Posterior cingulate gyrus (tissue), 11 donors: ENCODE measurements at places on chromosomes 1 and 21.

GRCh38 chr1:89472253-89472652 is 52.4 kb upstream of the LRRC8B start:
- no peak for DNase-seq

GRCh38 chr1:183936791-183937190 is 100.7 kb downstream of the COLGALT2 start:
- no peak for DNase-seq

- DNase-seq: no peak
Measured at GRCh38 chr1:216193839-216194443, 229.3 kb downstream of the USH2A start.

DNA sequence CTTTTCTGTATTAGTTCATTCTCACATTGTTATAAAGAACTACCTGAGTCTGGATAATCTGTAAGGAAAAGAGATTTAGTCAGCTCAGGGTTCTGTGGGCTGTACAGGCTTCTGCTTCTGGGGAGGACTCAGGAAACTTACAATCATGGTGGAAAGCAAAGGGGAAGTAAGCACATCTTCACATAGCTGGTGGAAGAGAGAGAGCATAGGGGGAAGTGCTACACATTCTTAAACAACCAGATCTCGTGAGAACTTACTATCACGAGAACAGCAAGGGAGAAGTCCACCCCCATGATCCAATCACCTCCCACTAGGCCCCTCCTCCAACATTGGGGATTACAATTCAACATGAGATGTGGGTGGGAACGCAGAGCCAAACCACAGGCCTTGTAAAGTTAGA is 37.9 kb upstream of the AHCTF1 start:
- DNase-seq: no peak

GRCh38 chr1:154624746-154625643 is 17.0 kb upstream of the ADAR start:
- DNase-seq: no peak

GRCh38 chr1:234724516-234725176 is 114.7 kb upstream of the IRF2BP2 start:
- peak; percentile 42 for DNase-seq

DNA sequence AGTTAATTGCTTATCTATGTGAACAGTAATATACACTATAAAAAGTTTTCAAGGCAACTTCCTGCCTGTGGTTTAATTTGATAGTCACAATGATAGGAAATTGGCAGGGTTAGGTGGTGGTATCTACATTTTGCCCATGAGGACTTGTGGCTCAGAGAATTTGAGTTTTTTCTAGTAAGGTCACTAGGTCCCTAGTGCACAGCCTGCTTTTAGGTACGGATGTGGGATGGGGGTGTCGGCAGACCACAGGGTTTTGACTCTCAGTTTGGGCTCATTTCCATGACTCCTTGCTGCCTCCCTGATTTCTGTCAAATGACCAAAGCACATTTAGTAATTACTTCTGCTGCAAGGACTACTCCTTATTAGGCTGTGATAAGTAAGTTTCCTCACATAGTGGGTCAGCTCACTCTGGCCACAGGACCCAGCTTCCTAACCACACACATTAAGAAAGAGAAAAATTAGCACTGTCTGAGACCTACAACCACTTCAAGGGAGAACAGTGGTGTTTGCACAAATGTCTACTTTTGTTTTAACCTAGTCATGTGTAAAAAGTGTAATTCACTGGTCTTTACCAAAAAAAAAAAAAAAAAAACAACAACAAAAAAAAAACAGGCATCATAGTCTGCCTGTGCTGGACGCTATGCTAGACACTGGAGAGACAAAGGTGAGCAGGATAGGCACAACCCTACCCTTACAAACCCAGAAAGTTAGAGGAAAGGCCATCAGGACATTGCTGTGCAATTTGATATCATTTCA is 43.7 kb downstream of the MRPL39 start:
- no peak for DNase-seq

- no peak for DNase-seq
Measured at GRCh38 chr1:72635719-72636118, 353.4 kb upstream of the NEGR1 start.

DNA sequence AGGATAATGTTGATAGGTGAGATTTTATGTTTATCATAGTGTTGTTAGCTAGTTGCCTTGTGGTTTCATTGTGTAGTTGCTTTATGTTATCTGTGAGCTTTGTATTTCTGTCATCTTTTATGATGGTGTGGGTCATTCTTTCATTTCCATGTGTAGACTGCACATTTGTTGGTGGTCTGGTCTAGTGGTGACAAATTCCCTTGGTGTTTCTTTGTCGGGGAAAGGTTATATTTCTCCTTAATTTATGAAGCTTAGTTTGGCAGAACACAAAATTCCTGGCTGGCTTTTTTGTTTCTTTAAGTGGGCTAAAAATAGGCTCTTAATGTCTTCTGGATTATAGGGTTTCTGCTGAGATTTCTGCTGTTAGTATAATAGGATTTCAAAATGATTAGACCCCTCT is 347.2 kb upstream of the ADAMTS5 start:
- DNase-seq: no peak

GRCh38 chr21:34736116-34736874 is 67.5 kb downstream of the CLIC6 start:
- no peak for DNase-seq

- no peak for DNase-seq
Measured at GRCh38 chr1:29488086-29488793, 251.9 kb downstream of the PTPRU start.

DNA sequence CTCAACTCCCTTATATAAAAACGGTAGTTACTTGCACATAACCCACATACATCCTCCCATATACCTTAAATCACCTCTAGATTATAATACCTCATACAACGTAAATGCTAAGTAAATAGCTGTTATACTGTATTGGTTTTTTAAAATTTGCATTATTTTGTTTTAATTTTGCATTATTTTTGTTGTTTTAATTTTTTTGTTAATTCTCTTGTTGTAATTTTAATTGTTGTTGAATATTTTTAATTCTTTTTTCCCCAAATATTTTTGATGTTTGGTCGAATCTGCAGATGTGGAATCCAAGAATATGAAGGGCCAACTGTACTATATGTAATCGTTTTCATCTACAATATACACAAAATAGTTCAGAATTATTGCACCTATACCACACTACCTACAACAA is 23.5 kb upstream of the ACTA1 start:
- no peak for DNase-seq

- no peak for DNase-seq
Measured at GRCh38 chr1:85144351-85144750, 56.5 kb downstream of the SYDE2 start.

- no peak for DNase-seq
Measured at GRCh38 chr1:218482683-218483082, 137.5 kb downstream of the TGFB2 start.

DNA sequence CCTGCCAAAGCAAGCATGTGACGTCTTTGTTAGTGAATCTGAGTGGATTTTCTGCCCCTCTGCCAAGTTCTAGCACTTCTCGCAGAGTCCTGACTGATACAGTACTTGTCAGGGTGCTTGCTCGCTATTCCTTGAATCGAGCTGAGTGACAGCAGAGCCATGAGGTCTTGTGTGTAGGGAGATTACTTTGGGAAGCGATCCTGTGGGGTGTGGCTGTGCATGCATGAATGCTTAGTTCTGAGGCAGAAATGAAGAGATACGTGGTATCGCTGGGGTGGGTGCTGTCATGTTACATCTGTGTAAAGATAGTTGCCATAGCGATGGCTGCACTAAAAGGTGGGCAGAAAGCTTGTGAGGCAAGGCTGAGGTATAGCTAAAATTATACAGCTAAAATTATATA is 19.3 kb upstream of the DNAJC28 start:
- no peak for DNase-seq

- DNase-seq: no peak
Measured at GRCh38 chr1:212351588-212352362, 62.9 kb downstream of the PACC1 start.

DNA sequence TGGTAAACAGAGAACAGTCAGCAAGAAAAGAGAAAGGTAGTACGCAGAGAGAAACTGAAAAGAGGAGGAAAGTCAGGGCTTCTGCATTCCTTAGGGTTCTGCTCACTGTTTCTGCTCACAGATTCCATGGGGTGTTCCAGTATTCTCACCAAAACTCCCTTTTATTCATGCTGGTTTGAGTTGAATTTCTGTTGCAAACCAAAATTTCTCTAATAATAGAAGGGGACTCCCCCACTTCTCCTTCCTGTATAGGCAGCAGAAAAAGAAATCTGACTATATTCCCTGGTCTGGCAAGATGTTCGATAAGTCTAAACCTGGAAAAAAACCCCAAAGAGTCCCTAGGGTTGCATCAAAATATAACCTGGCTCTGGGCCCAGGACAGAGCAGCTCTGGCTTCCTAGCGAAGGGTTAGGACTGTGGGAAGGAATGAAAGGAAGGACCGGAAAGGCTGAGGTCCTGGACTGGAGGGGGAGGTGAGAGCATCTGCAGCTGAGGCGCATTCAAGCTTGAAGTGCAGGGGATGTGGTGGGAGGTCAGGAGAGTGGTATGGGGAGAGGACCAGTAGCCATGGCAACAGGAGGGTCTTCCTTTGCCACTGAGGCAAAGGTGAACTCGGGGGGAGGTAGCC is 18.8 kb upstream of the RGS16 start:
- DNase-seq: no peak

DNA sequence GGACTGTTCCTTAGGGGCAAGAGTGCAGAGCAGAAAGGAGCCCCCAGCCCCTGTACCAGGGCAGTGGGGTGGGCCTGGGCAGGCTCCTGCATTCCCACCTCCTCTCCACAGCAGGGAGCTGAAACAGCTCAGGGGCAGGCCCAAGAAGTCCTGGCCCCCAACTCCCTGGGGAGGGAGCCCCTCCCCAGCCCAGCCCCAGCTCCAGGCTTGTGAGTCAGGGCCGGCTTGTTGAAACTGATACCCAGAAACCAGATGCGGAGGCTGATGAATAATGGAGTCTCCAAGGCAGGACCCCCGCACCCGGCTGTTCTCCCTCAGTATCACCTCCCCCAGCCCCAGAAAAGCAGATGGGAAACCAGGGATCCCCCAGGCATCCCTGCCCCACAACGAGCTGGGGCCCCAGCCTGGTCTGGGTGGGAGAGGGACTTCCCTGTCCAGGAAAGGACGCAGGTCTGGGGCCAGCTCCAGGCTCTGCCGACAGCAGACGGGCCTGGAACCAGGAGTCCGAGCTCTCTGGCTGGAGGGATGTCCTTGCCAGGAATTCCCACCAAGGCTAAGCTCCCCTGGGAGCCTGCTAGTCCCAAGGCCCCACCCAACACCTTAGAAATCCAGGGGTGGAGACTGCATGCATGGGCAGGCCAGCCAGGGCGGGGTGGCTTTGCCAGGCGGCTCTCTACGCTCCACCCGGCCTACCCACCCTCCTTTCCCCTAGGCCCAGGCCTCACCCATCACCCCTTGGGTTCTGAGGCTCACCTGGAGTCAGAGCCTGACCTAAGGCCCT is 2.7 kb downstream of the PLEKHG5 start:
- DNase-seq: no peak

- DNase-seq: no peak
Measured at GRCh38 chr1:241603731-241604245, 36.4 kb downstream of the CHML start.

DNA sequence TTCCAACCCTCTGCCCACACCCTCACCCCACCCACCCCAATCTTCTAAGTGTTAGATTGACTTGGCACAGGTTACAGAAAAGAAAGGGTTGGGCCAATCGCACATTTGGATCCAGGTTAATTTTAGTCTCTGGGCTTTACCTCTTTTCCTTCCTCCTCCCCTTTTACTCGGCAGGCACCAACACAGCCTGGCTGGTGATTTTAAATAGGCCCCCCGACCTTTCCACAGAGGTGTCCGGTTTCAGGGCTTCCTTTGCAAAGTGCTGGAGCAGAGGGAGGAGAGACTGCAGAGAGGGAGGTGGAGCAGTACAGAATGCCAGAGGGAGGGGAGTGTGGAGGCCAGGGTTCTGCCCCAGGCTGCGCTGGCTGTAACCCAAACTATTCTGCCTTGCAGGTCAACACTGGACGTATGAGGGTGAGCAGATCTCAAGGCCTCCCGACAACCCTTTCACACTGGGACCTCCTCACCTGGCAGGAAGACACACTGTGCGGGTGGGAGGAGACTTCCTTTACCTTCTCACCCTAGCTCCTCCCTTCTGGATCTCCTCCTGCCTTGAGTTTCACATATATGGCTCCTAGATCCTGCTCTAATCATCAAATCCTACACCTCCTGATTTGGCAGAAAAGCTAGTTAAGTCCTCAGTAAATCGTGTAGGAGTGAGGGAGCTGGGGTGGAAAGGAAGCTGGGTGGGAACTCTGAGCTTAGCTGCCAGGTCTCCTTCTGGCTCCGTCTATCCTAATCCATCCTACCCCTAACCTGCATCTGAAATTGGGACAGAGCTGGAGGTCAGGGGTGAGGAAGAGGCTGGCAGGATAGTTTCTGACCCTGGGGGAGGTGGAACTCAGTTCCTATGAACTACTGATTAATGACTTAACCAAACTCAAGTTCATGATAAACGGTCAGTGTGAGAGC is 2.4 kb downstream of the CA14 start:
- DNase-seq: no peak

DNA sequence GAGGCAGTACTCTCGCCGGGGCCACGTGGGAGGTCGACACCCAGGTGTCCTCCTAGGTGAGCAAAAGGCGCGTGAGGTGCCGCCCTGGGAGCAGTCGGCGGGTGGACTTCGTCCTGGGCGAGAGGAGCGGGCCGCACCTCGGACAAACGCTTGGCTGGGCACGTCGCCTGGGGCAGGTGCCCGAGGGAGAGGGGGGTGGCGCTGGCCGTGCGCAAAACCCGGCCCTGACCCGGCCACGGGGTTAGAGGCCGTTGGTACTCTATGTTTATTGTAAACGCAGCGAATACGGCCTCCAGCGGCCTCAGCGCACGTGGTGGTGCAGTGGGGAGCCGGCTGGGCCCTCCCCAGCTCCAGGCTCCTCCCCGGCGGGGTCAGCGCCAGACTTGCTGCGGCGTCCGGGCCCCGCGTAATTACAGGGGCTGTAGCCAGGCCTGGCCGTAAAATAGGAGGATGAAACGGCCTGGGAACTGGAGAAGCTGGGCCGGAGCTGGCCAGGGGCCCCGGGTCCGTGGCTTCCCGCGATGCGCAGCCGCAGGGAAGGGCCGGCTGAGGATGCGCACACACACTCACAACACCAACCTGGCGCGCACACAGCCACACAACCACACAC is 1.6 kb upstream of the EFNA1 start:
- peak; percentile 75 for DNase-seq

- no peak for DNase-seq
Measured at GRCh38 chr1:234697015-234697414, 87.0 kb upstream of the IRF2BP2 start.

DNA sequence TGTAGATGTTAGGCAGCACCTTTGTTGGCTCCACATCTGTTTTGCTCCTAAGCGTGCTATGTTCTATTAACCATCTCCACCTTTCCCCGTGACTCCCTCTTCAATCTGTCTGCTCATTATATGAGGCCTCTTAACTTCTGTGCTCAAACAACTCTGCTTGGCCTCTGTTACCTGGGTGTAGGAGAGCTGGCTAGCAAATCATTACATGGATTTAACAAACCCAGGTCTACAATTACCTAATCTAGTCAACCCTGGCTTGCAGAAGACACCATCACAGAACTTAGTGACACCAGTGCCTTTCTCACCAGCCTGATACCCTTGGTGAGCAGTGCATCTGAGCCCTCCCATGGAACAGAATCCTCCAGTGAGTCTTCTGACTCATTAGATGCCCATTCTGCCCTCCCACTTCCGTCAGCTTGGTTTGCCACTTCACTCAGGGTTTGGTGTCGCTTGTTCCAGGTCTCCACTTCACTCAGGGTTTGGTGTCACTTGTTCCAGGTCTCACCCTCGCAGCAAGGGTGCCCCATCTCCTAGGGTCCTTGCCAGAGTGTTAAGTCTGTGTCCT is 92.0 kb upstream of the KIF26B start:
- DNase-seq: no peak
